ENCODE measurements at places on chromosomes 3 and 15.

DNA sequence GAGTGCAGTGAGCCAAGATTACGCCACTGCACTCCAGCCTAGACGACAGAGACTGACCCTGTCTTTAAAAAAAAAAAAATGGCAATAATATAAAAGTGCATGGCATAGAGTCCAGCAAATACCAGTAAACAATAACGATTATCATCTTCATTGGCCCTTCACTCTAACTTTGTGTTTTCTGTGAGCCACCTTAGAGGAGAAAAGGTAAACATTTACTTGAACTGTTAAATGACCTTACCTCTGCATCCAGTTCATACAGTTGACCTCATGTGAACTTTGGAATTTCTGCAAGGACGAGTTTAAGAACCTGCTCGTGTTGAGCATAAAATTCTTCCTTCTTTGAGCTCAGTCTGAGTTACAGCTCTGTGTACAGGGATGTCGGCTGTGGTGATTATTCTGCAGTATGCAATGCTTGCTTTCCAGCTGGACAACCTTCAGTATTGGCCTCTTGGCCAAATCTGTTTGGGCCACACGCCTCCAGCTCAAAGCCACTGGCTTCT is 56.6 kb downstream of the RLBP1 start:
- DNase-seq = no peak

DNA sequence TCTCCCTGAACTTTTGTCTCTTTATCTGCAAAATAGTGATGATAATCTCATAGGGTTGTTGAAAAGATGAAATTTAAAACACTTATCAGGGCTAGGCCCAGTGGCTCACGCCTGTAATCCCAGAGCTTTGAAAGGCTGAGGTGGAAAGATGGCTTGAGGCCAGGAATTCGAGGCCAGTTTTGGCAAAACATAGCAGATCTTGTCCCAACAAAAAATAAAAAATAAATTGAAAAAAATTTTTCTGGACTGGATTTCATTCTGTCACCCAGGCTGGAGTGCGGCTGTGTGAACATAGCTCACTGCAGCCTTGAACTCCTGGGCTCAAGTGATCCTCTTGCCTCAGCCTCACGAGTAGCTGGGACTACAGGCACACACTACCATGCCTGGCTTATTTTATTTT is 29.6 kb downstream of the LMLN start:
- DNase-seq = no peak

DNA sequence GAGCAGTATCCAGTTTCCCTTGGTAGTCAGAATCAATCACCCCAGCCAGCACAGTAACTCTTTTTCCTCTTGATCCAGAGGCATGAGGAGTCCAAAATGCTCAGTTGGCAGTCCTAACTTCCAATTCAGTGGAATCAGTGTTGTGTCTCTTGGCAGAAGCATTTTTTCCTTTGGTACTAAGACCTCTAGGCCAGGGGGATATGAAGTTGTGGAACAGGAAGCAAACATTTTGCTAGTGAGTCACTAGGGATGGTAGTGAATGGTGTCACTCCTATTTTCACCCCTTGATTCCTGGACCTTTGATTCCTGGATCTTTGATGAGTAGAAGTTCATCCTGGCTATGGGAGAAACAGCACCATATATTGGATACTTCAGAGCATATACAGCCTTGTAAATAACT is 70.5 kb upstream of the ALDH1A3 start:
- DNase-seq = no peak

- DNase-seq = no peak
Measured at GRCh38 chr3:131388490-131388799, 6.9 kb downstream of the NUDT16 start.

- no peak for DNase-seq
Measured at GRCh38 chr15:69931156-69931555, 166.6 kb downstream of the TLE3 start.

- DNase-seq = no peak
Measured at GRCh38 chr3:65925254-65925954, 113.3 kb downstream of the MAGI1 start.

- DNase-seq = no peak
Measured at GRCh38 chr3:116233711-116234357, 211.5 kb downstream of the LSAMP start.

GRCh38 chr3:170974872-170975271 is 51.6 kb downstream of the SLC2A2 start:
- no peak for DNase-seq

DNA sequence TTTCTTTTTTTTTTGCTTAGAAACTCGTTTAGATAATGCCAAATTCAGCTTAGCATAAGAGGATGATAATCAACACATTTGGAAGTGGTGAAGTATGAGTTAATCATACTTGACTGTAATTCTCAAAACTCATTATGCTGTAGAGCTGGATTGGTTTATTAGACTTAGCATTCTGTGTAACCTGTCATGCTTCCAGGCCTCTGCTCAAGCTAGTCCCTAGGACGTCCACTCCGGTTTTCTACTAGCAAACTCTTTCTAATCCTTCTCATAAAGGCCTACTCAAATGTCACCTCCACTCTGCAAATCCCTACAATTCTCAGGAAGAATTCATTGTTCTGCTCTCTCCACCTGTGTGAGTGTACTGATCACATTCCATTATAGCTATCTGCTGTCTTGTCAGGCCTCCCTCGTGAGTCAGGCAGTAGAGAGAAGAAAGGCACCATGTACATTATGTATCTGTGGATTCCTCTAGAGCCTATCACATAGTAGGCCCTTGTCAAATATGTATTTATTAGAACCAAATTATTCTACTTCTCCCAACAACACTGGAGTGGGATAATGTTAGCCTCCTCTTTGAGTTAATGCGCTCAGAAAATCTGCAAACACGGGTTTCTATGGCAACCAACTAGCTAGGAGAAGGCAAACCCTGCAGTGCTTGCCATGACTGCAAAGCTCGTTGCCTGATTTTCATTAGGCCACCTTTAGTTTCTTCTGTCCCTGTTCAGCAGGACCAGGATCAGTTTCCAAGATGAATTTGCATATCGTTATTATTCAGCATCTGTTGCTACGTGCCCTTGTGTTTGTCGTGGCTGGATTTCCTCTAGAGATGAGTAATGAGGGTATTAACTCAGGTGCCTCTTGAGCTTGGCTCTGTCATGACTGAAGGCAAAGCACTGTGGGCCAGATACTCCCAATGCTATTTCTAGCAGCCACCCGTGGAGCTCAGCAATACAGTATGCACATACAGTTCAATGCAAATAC is 30.7 kb downstream of the ATP13A5 start:
- no peak for DNase-seq

DNA sequence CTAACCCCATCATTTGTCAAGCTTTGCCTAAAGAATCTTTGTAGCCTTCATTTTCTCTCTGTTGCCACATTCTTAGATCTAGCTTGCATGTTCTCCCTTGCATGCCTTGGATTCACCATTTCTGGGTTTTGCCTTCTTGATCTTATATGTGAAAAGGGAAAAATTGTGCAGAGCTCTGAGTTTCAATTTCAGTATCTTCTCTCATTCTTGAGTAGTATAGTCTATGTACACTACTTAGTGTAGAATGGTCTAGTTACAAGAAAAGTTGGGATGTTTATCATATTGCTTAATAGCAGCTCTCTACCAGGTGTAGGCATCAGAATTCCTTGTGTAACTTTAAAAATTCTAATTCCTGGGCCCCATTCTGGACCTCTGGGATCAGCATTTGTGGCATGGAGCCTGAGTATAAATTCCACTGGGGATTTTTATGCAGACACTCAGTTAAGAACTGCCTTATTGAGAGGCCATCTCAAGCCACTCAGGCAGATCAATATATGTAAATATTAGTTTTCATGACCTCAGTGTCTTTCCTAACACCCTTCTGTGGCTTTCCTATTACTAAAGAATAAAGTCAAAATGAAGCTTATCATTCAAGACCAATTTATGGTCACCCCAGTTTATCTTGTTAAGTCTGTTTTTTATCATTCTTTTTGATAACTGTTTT is 23.4 kb downstream of the GTF2E1 start:
- DNase-seq = no peak

DNA sequence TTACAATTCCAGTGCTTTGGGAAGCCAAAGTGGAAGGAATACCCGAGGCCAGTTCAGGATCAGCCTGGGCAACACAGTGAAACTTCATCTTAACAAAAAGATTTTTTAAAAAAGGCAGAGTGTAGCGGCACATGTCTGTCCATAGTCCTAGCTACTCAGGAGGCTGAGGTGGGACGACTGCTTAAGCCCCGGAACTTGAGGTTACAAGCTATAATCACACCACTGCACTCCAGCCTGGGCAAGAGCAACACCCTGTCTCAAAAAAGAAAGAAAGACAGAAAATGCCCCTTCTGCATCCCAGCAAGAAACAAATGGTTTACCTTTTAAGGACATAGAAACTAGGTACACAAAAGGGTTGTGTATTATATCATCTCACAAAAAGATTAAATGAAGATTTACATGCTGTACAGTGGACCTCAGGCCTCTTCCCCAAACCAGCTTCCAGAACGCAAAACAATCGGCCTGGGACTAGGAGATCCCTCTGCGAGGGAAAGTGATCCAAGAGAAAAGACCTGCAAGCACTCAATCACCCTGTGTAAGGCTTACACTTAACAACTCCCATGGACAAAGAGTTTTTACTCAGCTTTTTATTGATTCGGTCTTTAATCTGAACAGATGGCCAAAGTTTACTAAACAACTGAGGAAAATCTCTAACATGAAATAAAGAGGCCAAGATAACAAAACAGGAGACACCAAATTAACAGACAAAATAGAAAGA is 21.2 kb downstream of the TFDP2 start:
- DNase-seq = no peak

DNA sequence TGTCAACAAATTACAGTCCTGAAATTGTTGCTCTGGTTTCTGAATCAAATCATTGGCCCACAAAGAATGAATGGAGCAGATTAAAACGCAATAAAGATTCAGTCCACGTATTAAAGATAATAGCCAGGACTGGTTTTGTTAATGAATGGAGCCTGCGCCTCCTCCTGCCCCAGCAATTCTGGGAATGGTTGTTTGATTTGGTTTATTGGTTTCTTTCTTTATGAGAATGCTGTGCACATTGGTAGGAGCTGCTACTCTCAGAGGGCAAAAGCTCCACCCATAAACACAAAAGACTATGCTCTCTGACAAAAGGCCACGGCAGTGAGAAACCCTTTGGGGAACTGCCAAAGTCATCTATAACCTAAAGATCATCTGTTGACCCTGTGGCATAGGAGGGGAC is 261.1 kb downstream of the ABHD5 start:
- no peak for DNase-seq

GRCh38 chr15:71333839-71334238 is 218.6 kb downstream of the THSD4 start:
- no peak for DNase-seq

GRCh38 chr3:63877737-63878393 is 14.2 kb downstream of the ATXN7 start:
- no peak for DNase-seq

GRCh38 chr15:78083687-78084448 is 6.4 kb upstream of the TBC1D2B start:
- no peak for DNase-seq

DNA sequence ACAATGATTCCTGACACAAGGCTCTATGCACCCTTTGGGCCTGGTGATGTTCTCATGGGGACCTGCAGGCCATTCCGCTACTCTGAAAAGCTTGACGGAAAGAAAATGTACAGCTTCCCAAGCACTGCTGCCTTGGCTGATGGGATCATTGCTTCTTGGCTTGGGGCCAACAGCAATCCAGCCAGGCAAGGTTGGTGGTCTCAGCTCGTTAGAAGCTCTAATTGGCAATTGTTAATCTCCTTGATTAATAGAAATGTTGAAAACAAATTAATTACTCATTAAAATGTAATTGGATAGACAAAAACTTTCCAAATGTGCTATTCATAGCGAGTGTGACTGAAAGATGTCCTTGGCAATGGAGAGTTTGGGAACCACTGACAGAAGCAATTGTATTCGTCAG is 16.3 kb upstream of the MYZAP start:
- DNase-seq = no peak

GRCh38 chr3:11375333-11376088 is 103.3 kb downstream of the ATG7 start:
- DNase-seq = no peak

GRCh38 chr3:38992117-38992760 is 59.5 kb downstream of the SCN11A start:
- no peak for DNase-seq

- DNase-seq = no peak
Measured at GRCh38 chr3:177881351-177881750, 654.9 kb upstream of the KCNMB2 start.

GRCh38 chr3:46367811-46368210 is 2.9 kb upstream of the CCR5 start:
- no peak for DNase-seq

GRCh38 chr3:31775383-31775782 is 205.7 kb downstream of the OSBPL10 start:
- no peak for DNase-seq

DNA sequence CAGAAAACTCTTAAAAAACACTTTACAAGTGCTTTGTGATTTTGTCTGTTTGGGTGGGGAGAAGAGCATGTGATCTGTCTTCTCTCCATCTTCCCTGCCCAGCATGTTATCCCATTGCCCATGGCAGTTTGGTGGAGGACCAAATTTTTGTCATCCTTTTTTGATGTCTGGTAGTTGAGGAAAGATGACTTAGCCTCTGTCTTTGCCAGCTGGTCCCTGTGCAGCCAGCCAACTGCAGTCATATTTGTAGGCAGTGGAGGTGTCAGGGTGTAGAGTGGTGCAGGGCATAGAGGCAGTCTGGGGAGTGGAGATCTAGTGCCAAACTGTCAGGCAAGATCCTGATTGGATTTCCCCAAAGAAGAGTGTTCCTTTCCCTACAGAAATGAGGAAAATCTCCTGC is 40.7 kb downstream of the GASK1A start:
- no peak for DNase-seq

- no peak for DNase-seq
Measured at GRCh38 chr3:111676211-111677006, 81.3 kb upstream of the ZBED2 start.

GRCh38 chr3:161957467-161957866 is 460.9 kb downstream of the OTOL1 start:
- DNase-seq = no peak

DNA sequence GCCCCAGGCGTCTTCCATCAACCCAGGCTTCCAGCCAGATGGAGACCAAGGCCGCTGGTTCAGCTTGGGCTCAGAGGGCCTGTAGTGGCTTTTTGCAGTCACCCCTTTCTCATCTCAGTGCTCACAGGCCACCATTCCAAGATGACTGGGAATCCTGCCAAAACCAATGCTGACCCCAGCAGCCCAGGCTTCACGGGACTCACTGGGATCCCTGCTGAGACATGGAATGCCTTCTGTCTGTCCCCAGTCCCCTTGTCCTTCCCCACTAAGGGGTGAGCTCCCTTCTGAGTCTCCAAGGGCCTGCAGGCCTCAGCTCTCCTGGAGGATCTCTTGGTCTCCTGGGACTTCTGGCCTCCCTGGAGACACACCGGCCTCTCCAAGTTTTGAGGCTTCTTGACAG is 77.4 kb upstream of the SEC13 start:
- DNase-seq = no peak

All from sciatic nerve (tissue), 2 donors.